ENCODE measurements at places on chromosomes 2 and 18.

- DNase-seq, result no peak
These were observed 16.6 kb downstream of the MALL start for GRCh38 chr2:110099038-110099425.

GRCh38 chr2:9217838-9218770 is 11.5 kb downstream of the ASAP2 start:
- DNase-seq, result no peak

DNA sequence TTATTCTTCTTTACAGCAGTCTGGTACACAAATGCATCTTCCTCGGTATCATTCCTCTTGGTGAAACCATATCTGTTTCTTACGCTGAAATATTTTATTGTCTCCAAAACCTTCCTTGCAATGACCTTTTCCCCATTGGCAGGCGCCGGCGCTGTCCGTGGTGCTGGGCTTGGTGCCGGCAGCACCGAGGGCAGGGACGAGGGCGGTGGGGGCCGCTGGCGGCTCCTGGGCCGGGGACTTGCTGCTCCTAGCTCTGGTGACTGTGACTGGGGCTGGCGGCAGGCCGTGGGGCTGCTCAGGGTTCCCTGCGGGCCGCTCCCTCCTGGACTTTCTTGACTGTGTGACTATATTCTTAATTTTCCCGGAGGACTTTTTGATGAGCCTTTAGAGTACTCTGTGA is 72.5 kb downstream of the GPR39 start:
- DNase-seq, result peak; percentile 48

DNA sequence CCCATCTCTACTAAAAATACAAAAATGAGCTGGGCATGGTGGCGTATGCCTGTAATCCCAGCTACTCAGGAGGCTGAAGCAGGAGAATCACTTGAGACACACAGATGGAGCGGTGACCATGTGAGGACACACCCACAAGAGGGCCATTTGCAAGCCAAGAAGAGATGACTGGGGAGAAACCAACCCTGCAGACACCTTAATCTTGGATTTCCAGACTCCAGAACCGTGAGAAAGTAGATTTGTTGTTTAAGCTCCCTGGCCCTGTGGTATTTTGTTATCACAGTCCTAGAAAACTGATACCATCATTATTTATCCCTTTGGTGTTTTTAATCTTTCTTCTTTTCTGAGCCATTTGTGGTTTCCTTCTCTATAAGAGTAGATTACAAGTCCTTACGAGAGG is 88.6 kb upstream of the ID2 start:
- DNase-seq, result no peak

DNA sequence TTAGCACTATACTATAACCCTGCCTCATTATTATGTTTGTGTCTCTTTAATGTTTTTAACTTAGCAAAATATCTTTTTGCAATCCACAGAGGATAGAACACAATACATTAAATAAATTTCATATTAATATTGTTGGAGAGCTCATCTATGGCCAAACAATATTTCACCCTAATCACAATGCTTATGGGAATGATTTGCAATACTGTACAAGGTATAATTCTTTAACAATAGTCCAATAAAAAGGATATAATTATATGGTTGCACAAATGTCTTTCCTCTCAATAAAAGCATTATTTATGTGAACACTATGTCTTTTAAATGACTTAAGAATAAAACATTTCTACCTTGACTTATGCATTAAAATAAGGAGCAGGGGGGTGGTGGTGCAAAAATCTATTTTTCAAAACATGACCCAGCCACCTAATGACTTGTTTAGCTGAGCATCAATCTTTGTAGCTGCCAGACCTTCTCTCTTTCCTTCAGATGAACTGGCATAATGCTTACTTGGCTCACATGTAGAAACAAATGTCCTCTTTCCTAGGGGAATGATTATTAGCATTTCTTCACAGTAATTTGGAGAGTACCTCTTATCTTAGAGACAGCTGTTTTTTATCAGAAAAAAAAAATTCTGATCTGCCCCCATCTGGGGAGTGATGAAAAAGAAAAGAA is 1933.6 kb upstream of the LRRTM1 start:
- DNase-seq, result no peak

GRCh38 chr18:62877411-62878221 is 162.3 kb downstream of the PHLPP1 start:
- peak; percentile 11 for DNase-seq

DNA sequence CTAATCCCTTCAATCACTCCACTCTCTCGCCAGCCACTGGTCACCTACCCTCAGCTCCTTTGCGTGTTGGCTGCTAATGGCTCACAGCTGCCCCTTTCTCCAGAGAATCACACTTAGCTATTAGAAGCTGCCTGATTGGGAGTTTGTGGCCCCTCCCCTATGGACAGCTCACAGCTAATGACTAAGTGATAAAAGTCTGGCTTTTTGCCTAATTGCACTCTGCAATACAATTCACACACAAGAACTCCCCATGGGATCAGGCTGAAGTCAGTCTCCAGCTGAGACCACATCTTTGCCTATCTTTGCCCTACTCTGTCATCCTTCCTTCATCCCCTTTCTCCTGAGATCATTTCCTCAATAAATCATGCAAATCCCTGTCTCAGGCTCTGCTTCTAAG is 701.9 kb upstream of the RAB6C start:
- no peak for DNase-seq

Measured in right kidney (tissue), 9 donors.